ENCODE measurements at places on chromosomes 4 and X.

DNA sequence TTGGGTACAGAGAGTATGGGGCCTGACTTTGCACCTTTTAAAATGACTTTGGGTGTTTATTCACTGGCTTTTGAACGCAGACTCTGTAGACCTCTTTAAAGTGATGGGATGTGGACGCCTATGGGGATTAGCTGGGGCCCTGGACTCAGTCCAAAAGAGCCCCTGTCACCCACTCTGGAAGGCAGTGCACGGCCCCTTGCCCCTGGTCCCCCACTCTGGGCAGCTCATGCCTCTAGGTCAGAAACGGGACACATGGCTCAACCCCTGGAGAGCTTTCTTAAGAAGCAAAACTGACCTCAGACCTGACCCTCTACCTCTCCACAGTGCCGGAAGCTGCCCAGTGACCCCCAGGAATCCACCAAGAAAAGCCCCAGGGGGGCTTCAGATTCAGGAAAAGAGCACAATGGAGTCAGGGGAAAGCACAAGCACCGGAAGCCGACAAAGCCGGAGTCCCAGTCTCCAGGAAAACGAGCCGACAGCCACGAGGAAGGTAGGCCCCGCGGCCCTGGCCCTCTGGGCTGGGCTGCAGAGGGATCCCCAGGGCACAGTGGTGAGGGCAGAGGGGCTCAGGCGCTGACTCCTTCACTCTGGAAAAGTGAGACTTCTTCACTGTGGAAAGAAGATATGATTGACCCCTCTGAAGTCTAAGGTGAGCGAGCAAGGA is 38.4 kb downstream of the BCORL1 start:
- no peak for DNase-seq

- no peak for DNase-seq
Observed at GRCh38 chr4:81255524-81255923, 40.5 kb upstream of the PRKG2 start.

DNA sequence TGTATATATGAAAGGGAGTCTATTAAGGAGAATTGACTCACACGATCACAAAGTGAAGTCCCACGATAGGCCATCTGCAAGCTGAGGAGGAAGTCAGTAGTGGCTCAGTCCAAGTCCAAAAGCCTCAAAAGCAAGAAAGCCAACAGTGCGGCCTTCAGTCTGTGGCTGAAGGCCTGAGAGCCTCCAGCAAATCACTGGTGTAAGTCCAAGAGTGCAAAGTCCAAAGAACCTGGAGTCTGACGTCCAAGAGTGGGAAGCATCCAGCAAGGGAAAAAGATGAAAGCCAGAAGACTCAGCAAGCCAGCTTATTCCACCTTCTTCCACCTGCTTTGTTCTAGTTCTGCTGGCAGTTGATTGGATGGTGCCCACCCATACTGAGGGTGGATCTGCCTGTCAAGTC is 104.1 kb downstream of the IL1RAPL2 start:
- DNase-seq, result no peak

DNA sequence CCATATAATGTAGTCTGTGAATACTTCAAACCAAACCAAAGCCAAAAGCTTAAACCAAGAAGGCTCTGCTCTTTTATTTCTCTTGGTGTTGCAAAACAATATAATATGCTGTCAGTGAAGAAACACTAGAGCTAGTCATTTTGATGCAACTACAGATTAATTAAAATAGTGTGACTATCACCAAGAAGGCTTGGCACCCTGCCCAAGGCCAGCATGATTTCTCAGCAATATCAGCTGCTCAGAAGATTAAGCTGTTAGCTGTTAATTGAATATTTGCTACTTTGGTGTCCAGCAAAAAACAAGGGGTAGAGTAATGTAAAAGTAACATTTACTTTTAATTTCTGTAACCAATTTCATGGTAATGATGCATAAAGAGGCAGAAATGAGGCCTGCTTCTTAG is 104.9 kb upstream of the PRPS2 start:
- no peak for DNase-seq

GRCh38 chr4:30817447-30817846 is 97.3 kb downstream of the PCDH7 start:
- no peak for DNase-seq

GRCh38 chrX:30590368-30590767 is 12.8 kb upstream of the TASL start:
- no peak for DNase-seq

DNA sequence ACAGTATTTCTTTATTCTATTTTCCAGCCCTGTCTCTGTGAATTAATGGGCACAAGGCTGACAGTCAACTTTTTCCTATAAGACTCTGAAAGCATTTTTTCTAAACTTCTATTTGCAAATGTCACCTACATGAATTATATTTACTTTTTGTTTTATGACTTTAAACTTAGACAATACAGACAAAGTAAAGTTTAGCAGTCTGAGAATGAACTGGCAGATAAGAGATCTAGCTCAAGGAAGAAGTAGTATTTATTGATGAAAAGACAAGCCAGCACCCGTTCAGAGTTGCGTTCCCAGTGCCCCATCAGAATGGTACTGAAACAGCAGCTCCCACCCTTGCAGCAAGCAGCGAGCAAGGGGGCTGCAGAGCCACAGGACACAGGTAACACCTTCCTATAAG is 148.5 kb downstream of the FAM13A start:
- DNase-seq, result no peak

DNA sequence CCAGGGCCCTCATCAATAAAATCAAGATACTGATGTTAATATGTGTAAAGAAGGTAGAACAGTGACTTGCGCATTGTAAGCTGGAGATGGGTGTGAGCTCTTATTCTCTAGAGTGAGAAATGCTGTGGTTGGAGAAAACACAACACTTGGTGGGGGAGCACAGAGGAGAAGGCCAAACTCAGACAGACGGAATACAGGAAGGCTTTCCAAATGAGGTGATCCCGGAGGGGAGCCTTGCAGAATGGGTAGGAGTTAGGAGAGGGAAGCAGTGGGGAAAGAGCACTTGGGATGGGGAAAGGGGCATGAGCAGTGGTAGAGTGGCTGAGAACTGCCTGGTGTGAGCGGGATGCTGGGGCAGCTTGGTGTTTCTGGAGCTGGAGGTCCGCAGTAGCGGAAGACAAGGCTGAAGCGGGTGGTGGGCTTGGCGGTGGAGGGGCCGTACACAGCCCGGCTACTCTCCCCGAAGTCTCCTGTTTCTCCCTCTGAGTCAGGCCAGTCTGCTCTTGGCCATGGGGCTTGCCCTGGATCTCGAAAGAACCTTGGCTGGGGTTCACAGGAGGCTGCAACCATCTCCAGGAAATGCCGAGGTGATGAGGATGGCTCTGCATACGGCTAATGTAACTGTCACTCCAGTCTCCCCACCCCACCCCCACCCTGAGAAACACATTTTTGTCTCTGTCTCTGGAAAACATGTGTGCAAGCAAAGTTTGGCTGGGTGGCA is 11.3 kb upstream of the PLAC1 start:
- DNase-seq, result no peak

- no peak for DNase-seq
Observed at GRCh38 chr4:84856468-84857049, 109.9 kb downstream of the WDFY3 start.

DNA sequence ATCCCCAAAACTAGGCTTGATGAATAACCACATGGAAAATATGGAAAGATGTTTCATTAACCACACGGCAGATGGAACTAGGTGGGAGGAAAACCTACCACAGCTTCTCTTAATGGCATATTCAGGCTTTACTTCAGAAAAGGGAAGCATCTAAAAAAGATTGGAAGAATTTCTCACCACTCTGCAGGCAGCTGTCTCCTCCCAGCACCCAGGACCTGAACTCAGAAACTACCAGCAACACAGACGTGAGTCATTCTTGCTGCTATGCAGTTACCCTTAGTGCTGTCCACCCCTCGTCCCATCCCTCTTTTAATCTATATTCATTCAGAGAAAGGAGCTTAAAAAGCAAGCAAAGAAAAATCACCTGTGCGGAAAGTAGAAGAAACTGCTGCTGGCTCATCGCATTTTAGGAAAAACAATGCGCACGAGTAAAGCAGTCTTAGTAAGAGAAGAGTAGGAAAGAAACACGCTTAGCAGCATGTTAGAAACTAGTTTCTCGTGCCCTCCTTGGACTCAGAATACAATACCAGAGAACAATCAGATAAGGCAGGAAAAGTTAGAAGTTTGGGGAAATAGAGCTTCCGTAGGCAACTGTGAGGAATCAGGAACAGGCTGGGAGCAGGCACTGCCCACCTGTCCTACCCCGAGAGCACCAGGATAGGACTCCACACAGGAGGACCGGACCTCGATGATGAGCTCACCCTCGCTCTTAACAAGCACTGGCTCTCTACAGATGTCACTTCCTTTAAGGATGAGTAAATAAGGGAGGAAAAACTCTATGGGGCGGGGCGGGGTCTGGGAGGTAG is 48.1 kb upstream of the ENPP6 start:
- DNase-seq, result no peak

DNA sequence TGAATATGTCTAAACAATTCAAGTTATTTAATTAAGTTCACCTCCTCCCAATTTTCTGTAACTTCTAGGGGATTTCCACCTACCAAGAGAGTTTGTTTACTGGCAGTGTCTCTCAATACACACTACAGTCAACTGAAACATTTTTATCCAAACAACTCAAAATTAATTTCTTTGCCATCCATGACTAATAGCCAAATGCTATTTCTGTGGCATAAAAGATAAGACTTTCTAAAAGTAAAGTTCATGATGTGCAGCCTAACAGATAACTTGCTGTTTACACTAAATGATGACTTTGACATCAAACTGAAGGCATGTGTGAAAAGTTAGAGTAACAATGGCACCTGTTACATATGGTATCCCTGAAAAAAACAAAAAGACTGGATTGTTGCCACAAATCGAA is 7.3 kb downstream of the TAB3 start:
- no peak for DNase-seq

DNA sequence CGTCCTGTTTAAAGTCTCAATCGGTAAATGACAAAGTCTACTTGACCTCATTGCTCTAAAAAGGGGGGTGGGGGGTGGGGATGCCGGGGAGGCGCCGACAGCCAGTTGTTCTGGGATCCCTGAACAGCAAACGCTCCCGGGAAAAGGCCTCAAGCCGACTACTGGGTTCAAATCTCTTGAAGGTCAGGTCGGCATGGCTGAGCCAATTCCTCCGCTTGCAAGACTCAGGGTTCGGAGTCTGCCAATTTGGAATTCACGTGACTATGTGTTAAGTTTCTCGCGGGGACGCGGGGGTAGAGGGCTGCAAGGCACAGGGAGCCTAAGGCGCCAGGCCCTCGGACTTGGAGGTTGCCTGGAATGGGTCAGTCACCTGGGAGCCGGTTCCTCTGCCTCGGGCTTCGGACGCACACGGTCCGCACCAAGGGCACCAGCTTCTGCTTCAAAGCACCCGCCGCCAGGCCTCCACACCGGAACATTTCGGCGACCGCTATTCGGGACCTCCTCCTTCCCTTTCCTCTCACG is 399 bp downstream of the AIFM1 start:
- peak; percentile 39 for DNase-seq

GRCh38 chr4:3797831-3798790 is 31.9 kb downstream of the ADRA2C start:
- no peak for DNase-seq

GRCh38 chr4:110201502-110201901 is 3.1 kb upstream of the ELOVL6 start:
- no peak for DNase-seq

GRCh38 chr4:105715692-105716278 is 7.2 kb downstream of the GSTCD start:
- DNase-seq, result peak; percentile 11

DNA sequence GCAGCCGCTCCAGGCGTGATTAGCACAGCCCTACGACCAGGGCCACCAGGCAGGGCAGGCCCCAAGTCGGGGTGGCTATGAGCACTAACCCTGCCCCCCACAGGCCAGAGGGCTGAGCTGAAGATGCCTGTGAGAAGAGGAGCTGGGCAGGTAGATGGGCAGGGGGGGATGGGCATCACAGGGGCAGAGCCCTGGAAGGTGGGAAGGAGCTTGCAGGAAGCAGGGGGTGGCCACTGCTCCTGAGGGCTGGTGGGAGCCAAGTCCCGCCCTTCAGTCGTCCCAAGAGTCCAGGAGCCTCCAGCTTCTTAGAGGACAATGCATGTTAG is 7.3 kb upstream of the MXD4 start:
- DNase-seq, result no peak

DNA sequence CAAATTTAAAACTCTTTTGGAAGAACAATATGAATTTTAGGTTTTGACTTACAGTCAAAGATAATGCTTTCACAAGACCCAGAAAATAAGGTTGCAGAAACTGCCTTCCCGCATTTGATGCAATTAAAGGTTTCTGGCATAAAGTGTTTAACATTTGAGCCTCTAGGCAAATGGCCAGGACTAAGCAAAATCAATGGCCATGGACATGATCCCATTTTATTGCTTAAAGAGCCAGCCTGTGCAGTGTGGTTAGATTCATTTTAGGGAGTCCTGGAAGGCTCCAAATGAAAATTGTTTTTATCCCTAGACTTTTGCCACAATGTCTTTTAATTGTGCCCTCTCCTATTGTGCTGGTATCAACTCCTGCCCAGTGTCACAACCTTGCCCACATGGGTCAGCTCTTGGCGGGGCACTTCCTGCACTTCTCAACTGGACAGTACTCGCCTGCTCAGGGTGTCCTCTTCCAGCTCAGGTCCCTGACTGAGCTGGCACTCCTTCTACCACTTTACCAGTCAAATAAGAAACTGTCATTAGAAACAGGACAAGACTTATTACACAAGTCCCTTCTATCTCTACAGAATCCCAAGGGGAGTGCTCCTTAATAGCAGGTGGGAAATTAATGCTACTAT is 208.4 kb upstream of the NPY2R start:
- DNase-seq, result no peak

- peak; percentile 79 for DNase-seq
Observed at GRCh38 chr4:141077611-141078225, 55.6 kb downstream of the RNF150 start.

- DNase-seq, result no peak
Observed at GRCh38 chrX:65273152-65273551, 261.4 kb downstream of the LAS1L start.

DNA sequence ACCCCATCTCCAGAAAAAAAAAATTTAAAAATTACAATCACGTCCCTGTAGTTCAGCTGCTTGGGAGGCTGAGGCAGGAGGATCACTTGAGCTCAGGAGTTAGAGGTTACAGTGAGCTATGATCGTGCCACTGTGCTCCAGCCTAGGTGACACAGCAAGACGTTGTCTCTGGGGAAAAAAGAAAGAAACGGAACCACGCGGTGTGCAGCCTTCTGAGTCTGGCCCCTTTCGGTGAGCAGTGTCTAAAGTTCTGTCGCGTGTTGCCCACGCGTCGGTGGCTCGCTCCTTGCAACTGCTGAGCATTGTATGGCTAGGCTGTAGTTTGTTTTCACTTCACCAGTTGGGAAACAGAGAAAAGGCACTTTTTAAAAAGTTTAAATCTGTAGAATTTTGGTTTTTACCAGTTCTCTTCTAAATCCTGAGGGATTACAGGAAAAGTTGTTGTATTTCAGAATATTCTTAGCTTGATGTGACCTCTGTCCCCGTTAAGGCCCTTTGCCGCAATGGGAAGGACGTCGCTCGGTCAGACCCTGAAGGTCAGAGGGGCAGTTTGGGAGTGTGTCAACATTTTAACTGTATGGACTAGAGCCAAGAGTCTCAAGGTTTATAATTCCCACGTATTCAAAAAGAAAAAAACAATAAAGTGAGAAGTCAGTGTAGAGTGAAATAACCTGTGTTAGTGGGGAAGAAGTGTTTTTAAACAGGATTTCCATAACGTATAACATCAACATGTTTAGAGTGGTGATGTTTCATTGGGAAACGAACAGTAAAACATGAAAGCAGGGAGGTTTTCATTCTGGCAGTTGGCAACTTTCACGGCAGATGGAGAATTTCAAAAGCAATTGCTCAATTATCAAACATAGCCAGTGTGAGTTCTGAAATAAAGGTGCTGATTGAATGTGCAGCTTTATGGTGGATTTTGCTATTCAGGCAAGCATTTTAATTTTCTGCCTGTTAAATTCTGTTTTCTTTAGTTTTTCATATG is 45.8 kb upstream of the MSANTD1 start:
- no peak for DNase-seq
